ENCODE measurements at places on chromosomes 11 and 22.
A peak's percentile ranks its signal among the peaks of the same experiment; 100 is the strongest.

DNA sequence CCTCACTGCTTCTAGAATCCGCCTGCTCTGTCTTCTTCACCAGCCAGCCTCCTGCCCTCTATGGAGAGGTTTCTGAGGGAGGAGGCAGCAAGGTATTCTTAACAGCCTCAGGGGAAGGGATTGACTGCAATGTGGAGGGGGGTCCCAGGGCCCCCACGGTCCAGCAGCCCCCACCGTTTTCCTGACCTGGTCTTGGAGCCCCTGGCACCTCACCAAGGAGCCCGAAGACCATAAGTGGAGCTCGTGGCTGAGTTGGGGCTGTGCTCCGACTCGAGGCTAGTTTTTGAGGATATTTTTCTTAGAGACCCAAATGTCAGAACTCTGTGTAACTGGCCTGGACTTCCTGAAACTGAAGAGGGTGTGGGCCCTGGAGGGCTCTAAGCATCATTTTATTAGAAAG lies 590.0 kb downstream of the BRD1 start:
- DNase-seq = no peak

- DNase-seq = no peak
These were observed 15.9 kb upstream of the NFRKB start for GRCh38 chr11:129911298-129911697.

- no peak for DNase-seq
These were observed 19.9 kb upstream of the CTR9 start for GRCh38 chr11:10731064-10731680.

- no peak for DNase-seq
These were observed 985.3 kb upstream of the FAT3 start for GRCh38 chr11:91239359-91239758.

GRCh38 chr22:45776313-45776585 lies 104.6 kb downstream of the ATXN10 start:
- no peak for DNase-seq

- DNase-seq = no peak
These were observed 27.1 kb downstream of the VPS37C start for GRCh38 chr11:61133956-61134662.

DNA sequence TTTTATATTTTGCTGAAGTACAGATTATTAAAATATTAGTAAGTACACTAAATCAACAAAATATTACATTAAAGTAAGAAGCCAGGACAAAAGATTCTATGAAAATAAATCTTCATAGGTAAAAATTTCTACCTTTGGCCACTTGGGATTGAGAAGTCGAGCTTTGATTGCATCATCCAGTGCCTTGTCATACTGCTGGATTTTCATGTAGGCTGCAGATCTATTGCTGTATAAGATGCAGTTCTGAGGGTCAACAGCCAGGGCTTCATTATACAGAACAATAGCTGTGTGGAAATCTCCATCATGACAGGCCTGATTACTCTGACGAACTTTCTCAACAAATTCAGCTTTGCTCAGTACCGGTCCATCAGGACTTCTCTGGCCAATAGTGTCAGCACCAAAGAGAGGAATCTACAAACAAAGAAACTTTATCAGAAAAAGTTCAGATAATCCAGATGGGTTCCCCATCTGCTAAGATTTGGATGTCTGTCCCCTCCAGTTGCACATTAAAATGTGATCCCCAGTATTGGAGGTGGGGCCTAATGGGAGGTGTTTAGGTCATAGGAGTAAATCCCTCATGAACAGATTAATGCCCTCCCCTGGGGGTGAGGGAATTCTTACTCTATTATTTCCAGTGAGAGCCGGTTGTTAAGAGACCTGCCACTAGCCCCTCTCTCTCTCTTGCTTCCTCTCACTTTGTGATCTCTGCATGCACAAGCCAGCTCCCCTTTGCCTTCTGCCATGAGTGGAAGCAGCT lies 50.0 kb downstream of the TTC28 start:
- DNase-seq = peak; percentile 16

- DNase-seq = no peak
These were observed 929.0 kb downstream of the BRD1 start for GRCh38 chr22:48898524-48899250.

GRCh38 chr11:94731880-94732601 lies 36.1 kb upstream of the AMOTL1 start:
- DNase-seq = peak; percentile 78
